ENCODE measurements at places on chromosomes 16 and 17. TPM values are rescaled to one million over a fixed set of nuclear protein-coding genes. Genes with fewer than 3 reads are reported as not detected.

DNA sequence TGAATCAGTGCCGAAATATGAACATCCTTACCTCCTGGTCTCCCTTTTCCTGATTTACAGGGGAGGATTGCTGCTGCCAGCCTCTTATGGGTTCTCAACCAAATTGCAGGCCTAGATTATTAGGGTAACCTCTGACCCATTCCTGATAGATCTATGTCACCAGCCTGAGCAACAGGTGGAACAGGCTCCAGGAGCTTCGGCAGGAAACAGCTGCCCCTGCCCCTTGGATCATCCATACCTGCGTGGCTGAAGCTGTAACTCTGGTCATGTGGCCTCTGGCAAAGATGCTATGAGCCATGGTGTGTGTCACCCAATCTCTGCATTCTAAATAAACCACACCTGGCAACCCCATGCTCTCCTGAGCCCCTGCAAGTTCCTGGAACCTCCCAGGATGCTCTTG, 18.4 kb upstream of the RBBP6 start:
- H3K36me3 ChIP-seq: no peaks in the 10 kb centered on the region
- no peak overlapping the region for H3K4me3 ChIP-seq
- H3K27me3 ChIP-seq: no peaks in the 10 kb centered on the region
- no peaks in the 10 kb centered on the region for H3K4me1 ChIP-seq
- no peak overlapping the region for H3K27ac ChIP-seq

GRCh38 chr16:13148294-13148693, 246.9 kb downstream of the SHISA9 start:
- no peak overlapping the region for H3K27ac ChIP-seq
- H3K4me1 ChIP-seq: no peaks in the 10 kb centered on the region
- no peaks in the 10 kb centered on the region for H3K36me3 ChIP-seq

The TSNAXIP1 gene
- total RNA-seq: 11.0 TPM

- no peak overlapping the region for H3K4me3 ChIP-seq
- peaks cover 3% of the 10 kb centered on the region for H3K27me3 ChIP-seq
- no peaks in the 10 kb centered on the region for H3K4me1 ChIP-seq
- H3K27ac ChIP-seq: no peak overlapping the region
Measured at GRCh38 chr16:17451843-17452242, 18.9 kb downstream of the XYLT1 start.

DNA sequence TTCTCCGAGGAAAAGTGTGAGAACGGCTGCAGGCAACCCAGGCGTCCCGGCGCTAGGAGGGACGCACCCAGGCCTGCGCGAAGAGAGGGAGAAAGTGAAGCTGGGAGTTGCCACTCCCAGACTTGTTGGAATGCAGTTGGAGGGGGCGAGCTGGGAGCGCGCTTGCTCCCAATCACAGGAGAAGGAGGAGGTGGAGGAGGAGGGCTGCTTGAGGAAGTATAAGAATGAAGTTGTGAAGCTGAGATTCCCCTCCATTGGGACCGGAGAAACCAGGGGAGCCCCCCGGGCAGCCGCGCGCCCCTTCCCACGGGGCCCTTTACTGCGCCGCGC, at the start of gene ERBB2:
Gene ERBB2, plus strand, starts transcription at position 247 of the 330 bp plus-strand sequence. CDS start 175 bp downstream, outside the sequence.
- peaks cover 13% of the 10 kb centered on the region for H3K4me1 ChIP-seq
- H3K27ac ChIP-seq: peak within 1 kb of the TSS; percentile 75
- H3K4me3 ChIP-seq: peak within 1 kb of the TSS; percentile 82
- H3K27me3 ChIP-seq: no peaks in the 10 kb centered on the region
- H3K36me3 ChIP-seq: no peaks in the 10 kb centered on the region

DNA sequence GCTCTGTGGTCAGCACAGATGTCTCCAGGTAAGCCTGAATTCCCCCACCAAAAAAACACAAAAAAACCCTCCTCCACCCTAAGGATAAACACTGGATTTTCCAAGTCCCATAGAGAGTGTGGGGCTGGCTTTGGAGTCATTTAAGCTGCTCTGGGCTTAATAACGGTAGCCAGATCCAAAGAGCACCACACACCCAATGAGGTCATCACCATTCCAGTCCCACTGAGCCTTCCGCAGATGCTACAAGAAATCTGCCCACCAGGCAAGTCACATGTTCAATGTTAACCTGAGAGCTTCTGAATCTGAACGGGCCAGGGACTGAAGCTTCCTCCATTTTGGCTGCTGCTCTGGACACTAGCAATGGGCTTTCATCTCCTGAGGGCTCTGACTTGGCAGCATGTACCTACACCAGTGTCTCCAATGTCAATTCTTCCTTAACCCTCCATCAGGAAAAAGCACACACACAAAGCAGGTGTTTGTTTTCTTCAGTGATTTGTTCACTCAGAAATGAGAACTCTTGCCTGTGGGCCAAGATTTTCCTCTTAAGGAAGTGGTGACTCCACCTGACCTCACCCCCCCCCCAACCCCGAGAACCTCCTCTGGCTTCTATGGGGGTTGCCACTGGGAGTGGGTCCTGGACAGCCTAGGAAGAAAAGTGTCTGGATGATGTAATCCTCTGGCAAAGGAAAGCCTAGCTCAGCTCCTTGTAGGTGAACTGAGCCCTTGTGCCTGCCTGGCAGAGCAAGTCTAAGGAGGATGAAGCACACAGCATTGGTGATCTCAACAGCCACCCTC, 220.1 kb downstream of the FOXL1 start:
- no peak overlapping the region for H3K4me3 ChIP-seq
- DNase-seq: no peak
- no peaks in the 10 kb centered on the region for H3K36me3 ChIP-seq
- peaks cover 44% of the 10 kb centered on the region for H3K27me3 ChIP-seq

Data from gastrocnemius medialis (tissue), 4 donors.